NCI-H1092 (cell line): ENCODE measurements at places on chromosomes 1 and 21.

GRCh38 chr1:200988693-200989092, 34.8 kb downstream of the KIF21B start:
- no peak for DNase-seq

DNA sequence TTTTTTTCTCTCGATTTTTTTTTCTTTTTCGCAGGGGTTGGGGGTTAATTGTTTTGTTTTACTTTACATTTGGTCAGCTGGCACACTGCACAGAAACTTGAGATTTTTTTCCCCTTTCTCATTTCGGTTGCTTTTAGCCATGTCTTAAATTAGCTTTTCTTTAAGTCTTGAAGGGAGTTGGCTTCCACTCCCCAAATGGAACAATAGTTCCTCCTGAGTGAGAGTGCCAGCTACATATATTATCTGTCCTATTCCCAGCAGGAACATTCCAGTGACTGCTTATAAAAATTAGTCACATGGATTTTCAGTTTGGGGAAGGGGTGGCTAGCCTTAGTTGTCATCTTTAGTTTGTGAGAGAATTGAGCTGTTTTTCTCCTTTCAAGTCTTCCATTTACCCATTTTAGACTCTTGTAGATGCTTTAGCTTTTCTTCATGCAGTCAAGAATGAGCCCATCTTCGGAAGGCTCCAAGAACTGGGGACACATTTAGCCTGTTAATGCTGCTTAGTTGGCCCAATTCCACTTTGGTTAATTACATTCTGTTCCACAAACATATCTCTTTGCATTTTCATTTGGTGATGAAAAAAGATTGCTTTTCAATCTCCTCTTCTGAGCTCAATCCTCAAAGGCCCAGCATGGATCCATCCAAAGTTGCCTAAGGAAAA, 510.1 kb upstream of the CXADR start:
- DNase-seq, result no peak

- DNase-seq, result no peak
Observed at GRCh38 chr1:87121711-87122163, 206.9 kb upstream of the LMO4 start.

DNA sequence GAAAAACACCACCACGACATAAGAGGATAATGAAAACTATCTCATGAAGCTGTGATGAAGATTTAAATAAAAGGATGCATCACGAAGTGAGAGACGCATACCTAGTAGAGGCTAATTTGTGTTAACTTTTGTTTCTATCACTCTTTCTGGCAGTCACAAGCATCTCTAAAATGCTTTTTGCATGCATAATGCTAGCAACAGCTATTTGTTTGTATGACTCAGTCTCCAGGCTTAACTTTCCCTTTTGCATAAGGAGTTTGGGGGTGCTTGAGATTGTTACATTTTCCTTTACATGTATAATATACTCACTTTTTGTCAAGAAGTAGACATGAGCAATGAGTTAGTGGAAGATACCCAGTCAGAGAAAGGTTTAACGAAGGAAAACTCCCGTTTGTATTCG, 385.4 kb downstream of the DISC1 start:
- no peak for DNase-seq

GRCh38 chr21:42117229-42117966, 46.3 kb downstream of the UMODL1 start:
- DNase-seq, result peak; percentile 76

- no peak for DNase-seq
Observed at GRCh38 chr1:101884621-101885020, 112.1 kb downstream of the OLFM3 start.

- no peak for DNase-seq
Observed at GRCh38 chr1:91795591-91796389, 90.2 kb downstream of the TGFBR3 start.

DNA sequence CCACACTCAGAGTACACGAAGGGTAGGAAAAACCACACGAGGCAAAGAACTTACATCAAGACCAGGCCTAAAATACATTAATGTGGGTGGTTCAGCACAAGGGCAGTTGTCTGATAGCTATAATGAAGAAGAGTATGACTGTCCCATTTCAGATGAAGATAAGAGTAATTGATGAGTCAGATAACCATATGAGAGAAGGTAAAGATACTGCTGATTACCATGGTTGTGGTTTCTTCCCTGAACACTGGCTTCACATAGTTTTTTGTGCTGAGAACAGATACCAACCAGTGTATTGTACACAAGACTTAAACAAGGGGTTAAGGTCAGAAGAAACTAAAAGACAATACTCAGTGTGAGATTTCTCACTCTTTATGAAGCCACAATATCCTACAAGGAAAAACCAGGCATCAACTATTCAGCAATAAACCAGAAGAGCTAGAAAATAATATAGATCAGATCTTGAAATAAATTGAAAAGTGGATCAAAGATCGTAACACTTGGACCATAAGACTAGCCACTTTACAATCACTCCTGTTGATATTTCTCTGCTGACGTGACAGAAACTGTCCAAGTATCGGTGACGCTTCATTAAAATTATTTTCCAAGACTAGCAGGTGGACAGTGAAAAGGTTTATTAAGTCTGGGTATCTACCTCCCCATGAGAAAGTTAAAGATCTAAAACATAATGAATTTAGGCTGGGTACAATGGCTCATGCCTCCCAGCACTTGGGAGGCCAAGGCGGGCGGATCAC, 28.6 kb downstream of the PUM1 start:
- DNase-seq, result no peak

DNA sequence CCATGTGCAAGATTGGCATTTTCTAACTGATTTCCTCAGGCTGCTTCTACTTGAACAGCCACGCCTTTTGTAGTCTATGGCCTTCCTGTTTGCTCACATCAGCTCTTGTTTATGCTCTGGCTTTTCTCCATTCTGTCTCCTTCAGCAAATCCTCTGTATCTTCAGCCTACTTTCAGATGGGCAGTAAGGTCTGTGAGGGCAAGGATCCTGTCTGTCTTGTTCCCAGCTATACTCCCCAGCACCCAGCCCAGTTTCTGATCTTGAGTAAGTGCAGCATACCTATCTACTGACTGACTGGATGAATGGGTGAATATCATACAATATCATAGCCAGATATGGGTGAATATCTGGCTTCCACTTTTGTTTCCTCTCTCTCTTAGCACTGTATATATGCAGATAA, 438.1 kb downstream of the LMO4 start:
- no peak for DNase-seq

GRCh38 chr1:219883400-219884332, 44.7 kb downstream of the SLC30A10 start:
- DNase-seq, result no peak

DNA sequence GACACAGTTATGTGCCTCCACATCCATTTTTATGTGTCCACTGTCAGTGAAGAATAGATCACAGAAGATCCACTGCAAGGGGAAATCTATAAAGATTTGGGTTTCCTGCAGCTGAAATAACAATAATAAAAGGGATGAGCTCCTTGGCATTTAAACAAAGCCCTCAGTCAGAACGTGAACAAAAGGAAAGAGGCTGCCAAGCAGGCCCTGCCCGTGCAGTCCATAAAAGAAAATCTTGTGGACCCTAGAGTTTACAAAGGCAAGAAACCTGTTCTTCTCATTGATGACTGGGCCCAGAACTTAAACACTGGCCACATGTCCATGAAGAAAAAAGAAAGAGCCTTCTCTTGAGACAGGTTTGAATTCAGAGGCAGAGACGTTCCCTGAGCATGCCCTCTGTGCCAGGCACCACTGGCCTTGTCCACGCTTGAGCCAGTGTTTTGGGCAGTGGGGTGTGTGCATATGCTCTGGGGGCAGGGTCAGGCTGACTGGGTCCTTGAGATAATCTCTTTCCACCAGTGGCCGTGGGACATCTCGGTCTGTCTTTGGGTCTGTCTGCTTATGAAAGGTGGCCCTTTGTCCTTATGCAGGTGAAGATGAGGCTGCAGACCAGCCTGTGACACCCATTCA, 142.7 kb downstream of the HIVEP3 start:
- no peak for DNase-seq

DNA sequence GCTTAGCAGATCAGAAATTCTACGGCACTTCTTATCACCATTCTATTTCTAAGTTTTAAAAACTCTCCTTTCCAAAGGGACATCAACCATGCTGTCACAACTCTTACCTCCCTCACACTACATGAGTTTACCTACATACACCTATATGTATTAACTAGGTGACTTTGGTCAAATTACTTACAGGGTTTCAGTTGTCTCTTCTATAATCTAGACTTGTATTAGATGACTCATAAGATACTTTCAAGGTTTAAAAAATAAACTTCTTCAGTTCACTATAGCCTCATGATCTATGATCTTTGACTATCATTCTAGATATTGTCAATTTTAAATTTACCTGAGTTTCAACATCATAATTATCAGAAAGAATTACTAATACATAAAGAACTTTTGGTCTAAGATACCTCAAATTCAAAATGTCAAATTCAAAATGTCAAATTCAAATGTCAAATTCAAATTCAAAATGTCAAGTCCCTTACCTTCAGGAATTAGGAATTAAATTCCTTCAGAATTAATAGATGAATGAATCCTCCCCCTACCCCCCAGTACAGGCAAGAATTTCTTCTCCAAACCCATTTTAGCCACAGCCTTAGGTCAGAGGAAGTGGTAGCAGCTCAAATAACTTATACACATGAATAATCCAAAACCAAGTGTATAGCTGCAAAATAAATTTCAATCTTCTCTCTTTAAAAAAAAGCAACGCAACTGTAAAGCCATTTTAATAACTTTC, 31.1 kb downstream of the OTUD7B start:
- DNase-seq, result no peak

- no peak for DNase-seq
Observed at GRCh38 chr1:175040324-175040879, 17.2 kb upstream of the MRPS14 start.

DNA sequence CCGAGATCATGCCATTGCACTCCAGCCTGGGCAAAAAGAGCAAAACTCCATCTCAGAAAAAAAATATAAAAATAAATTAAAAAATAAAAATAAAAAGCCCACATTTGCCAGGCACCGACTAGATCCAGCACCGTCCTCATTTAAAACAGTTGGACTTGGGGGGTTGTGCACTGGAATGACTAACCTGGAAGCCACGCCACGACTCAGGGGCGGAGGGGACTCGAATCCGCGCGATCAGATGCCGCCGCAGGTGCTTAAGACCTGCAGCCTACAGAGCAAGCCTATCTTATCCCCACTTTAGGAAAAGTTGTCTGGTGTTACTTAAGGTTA, 38.5 kb downstream of the ZBTB8OS start:
- no peak for DNase-seq

GRCh38 chr1:42122408-42122807, 30.8 kb upstream of the GUCA2B start:
- no peak for DNase-seq

DNA sequence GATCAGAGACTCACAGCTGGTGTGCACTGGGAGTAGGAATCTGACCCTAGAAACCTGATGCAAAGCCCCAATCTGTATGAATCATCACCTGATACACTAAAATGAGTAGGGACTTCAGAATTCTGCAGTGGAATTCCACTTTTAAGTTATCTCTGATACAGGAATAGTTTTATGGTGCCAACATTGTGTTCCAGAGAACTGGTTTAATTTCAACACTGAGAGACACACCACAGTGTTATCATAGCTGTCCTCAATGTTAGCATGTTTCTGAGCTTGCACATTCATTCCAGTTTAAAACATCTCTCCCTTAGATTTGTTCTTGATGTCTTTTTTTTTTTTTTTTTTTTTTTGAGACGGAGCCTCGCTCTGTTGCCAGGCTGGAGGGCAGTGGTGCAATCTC, 7.1 kb downstream of the UTS2 start:
- no peak for DNase-seq

GRCh38 chr21:44736291-44737004, 25.1 kb upstream of the TSPEAR start:
- peak; percentile 51 for DNase-seq

GRCh38 chr21:34203851-34204420, 130.6 kb downstream of the MRPS6 start:
- peak; percentile 79 for DNase-seq

- DNase-seq, result no peak
Observed at GRCh38 chr1:1833916-1834325, 55.7 kb upstream of the NADK start.

- no peak for DNase-seq
Observed at GRCh38 chr1:152013664-152014237, 20.1 kb upstream of the S100A10 start.
